ENCODE measurements at places on chromosomes 7 and 10.
A peak's percentile ranks its signal among the peaks of the same experiment; 100 is the strongest.

DNA sequence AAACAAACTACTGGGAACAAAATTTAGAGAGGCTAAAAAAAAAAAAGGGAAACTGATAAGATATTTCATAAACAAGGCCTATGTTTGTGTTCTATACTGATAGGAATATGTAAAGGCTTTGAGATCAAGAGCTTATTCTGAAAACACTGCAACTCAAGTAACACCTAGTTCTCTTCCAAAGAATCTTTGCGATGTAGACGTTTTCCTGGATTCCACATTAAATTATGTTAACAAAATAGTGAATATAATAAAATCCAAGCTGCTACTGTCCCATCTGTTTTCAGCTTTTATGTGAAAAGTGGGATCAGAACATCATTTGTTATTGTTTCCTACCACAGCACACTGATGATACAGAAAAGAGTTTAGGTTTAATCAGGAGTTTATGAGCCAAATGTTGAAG lies 53.0 kb upstream of the RNF148 start:
- no peak for DNase-seq

DNA sequence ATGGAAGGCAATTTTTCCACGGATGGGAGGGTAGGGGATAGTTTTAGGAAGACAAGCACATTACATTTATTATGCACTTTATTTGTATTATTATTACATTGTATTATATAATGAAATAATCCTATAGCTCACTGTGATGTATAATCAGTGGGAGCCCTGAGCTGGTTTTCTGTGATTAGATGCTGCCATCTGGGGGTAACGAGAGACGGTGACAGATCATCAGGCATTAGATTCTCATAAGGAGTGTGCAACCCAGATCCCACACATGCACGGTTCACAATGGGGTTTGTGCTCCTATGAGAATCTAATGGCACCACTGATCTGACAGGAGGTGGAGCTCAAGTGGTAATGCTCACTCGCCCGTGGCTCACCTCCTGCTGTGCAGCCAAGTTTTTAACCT lies 103.9 kb upstream of the STK17A start:
- DNase-seq, result no peak

GRCh38 chr7:21946222-21946709 lies 567 bp upstream of the CDCA7L start:
- DNase-seq, result no peak

GRCh38 chr10:79433324-79434222 lies 11.9 kb downstream of the ZCCHC24 start:
- DNase-seq, result no peak

DNA sequence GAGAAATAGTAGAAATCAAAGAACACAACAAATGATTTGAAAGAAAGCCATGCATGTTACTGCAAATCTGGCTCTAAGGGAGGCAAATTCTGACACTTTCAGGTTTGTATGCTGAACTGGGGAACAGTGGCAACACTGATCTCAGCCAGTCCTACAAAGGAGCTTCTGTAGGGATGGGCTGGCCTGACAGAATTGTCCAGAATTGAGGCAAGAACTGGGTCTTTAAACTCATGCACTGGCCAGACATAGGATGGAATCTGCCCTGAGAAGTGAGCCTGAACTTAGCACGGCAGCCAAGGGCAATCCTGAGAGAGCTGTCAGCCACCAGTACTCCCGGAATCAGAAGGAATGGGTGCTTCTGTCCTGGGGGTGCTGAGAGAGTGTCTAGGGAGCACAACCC lies 70.9 kb upstream of the RAPGEF5 start:
- no peak for DNase-seq

GRCh38 chr7:159317294-159317693 lies 172.6 kb upstream of the VIPR2 start:
- DNase-seq, result no peak

DNA sequence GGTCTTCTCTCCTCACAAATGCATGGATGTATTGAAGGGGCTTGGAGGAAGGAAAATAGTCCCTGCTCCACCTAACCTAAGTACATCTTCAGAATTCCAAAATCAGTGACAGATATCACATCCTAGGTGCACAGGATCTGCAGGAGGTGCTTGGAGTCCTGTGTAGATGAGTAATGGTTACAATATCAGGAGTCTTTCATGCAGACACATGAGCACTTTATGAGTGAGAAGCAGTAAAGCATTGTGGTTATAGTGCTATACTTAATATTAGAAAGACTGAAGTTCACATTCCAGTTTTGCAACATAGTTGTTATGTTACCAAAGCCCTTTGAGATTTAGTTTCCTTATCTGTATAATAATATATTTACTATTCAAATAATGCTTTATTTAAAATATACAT lies 516.7 kb downstream of the NEBL start:
- no peak for DNase-seq

- no peak for DNase-seq
Measured at GRCh38 chr10:21039721-21040120, 142.6 kb upstream of the NEBL start.

GRCh38 chr7:121012919-121013318 lies 24.4 kb downstream of the CPED1 start:
- DNase-seq, result no peak

GRCh38 chr7:116097365-116098009 lies 66.9 kb upstream of the TFEC start:
- DNase-seq, result no peak

DNA sequence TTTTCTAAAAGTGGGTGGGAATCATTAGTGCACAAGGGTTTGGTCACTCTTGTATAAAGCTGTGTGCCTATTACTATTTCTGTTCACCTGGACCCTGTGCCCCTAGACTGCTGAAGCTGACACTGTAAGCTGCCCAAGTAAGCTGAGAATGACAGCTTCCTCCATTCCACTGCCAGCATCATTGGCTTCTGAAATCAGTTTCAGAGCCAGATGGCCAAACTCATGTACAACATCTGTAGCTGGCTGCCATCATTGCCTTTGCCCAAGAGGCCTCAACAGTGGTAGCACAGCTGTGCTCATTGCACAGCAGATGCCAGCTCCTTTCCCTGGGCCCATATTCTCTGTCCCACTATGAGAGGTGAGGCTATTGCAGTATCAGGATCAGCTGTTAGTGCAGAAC lies 165.7 kb downstream of the CPEB3 start:
- no peak for DNase-seq

DNA sequence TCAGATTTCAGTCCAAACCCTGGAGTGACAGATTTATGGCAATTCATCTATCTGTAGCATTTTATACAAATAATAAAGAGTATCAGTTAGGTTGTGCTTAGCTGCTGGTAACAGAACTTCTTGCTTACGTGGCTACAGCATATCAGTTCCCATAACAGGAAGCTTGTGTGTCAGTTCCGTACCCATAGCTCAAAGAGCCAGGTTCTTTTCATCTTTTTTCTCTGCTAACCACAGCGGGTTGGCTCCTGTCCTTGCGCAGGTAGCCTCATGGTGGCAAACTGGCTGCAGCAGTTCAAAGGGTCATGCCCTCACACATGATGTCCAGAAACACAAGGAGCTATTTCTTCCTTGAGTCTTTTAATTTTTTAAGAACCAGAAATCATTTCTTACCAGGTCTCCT lies 1041.8 kb downstream of the GATA3 start:
- DNase-seq, result no peak

- no peak for DNase-seq
Measured at GRCh38 chr7:151206914-151207313, 3.4 kb downstream of the H2BK1 start.

DNA sequence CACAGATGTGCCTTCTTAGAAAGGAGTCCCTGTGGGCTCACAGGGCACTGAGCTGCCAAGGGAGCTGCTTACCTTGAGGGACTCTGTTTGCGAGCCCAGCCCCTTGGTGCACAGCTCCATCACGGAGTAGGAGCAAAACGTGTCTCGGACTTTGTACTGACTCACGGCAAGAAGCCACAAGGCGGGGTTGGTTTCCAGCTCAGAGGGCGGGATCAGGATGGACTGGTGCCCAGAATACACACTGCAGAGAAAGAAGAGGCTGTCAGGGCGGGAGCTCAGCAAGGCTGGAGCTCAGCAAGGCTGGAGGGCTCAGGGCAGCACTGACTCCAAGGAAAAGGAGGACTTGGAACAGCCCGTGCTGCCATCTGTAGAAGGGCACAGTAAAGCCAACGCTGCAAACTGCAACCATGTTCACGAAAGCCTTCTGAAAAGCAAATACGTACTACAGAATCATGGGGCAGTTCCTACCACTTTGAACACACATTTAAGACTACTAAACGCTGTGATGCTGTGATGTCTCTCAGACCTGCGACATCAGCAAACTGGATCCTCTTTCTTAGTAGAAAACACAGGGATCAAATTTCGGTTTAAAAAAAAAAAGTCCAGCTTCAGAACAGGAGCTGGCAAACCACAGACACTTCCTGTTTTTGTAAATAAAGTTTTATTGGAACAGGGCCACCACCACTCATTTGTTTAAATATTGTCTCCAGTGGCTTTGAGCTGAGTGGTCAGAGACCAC lies 194.3 kb downstream of the ZMYND11 start:
- DNase-seq, result peak; percentile 58

DNA sequence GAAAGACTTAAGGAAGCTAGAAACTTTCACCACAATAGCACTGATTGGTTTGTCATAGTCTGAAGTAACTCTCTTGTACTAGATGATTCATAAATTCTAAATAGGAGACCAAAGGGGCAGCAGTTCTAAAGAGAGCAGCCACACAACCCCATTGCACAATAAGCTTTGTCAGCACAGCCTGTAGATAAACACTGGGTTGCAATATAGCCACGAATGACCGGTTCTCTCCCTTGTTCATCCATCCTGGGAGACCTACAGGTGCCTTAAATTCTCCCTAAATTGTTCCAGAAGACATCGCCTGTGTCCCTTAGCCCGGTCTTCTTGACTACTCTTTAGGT lies 167.0 kb downstream of the SNX13 start:
- no peak for DNase-seq
